ENCODE measurements at places on chromosomes 7 and 10.

GRCh38 chr7:88866265-88866863, 70.8 kb upstream of the TEX47 start:
- DNase-seq: no peak

DNA sequence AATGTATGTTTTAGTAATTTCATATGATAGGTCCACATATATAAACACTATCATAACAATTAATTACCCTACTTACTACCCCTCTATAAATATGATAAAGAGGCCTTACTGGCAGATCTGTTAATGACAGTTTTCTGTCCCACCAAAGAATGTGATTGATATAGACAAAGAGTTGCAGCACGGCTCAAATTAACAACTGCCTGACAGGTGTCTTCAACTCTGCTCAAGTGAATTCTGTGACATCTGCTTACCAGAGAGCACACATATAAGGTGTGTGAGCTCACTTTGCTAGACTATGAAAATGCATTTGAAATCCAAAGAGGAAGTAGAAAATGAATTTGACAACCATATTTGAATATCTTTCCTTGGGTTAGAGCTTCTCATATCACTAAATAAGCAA, 36.6 kb downstream of the CACNA2D1 start:
- DNase-seq: no peak

DNA sequence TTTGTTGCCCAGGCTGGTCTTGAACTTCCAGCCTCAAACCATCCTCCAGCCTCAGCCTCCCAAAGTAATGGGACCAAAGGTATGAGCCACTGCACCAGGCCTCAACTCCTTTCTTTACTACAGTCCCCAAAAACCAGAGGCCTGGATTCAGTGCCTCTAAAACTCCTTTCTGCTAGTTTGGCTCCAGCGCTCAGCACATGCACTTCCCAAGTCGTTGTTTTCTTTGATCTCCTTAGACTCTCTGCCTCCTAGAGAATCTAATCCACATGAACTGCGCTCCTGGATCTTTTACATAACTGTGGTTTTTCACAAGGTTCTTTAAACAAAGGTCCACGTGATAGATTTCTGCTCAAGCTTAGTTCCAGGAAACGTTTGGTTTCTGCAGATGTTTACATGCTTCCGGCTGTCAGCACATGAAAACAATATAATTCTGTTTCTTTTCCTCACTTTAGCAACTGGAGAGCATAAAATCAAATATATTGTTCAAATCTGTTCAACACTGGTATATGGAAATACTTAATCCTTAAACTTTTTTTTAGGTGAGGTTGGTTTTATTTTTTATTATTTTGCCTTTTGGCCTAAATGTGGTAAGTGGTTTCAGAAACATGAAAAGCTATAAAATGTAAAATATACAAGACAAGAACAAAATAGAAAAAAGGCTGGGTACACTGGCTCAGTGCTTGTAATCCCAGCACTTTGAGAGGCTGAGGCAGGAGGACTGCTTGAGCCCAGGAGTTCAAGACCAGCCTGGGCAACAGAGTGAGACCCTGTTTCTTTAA, 270.5 kb upstream of the MKLN1 start:
- DNase-seq: no peak

DNA sequence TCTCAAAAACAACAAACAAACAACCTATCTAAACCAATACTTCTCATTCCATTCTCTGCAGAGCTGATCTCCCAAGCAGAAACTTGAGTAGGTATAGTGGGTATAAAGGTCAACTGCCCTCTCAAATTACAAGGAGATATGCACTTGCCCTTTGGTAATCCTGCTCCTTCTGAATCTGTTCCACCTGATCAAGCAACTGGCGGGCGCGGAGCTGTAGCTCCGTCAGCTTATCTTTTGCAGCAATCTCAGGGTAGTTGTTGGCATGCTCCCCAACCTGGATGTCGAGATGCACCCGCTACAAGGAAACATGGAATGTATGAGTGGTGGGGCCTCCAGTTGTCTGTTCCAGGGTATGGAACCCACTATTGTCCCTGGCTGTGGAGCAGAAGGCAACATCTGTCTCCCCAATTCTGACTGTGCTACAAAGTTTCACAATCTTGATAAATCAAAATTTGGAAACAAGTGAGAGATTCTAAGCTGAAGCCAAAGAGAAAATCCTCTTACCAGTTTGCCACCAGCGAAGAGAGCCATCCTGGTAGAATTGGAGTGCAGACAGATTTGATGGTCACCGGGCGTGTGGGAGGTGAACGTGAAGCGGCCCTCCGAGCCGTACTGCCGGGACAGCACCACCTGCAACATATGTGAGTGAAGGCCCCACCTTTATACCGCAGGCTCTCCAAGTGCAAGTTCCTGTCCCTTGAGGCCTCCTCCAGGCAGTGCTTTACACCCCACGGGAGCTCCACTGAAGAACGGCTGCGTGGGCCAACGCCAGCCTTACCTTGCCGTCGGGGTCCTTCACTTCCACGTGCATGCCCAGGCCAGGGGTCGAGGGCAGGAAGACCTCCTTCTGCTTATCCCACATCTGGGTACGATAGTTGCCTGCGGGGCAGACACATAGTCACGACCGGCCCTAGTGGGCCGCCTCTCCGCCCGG, 819 bp downstream of the TMED4 start:
- peak; percentile 34 for DNase-seq

- DNase-seq: no peak
Measured at GRCh38 chr7:81743665-81744064, 26.2 kb downstream of the HGF start.

GRCh38 chr7:147858421-147858820, 732.1 kb upstream of the C7orf33 start:
- no peak for DNase-seq

- DNase-seq: no peak
Measured at GRCh38 chr7:44486001-44486400, 4.5 kb downstream of the NUDCD3 start.

GRCh38 chr7:5629941-5630340, 151.5 kb downstream of the RNF216 start:
- DNase-seq: peak; percentile 12

GRCh38 chr10:113802997-113803396, 50.9 kb downstream of the DCLRE1A start:
- DNase-seq: no peak

- no peak for DNase-seq
Measured at GRCh38 chr10:110486680-110487410, 10.9 kb upstream of the DUSP5 start.

DNA sequence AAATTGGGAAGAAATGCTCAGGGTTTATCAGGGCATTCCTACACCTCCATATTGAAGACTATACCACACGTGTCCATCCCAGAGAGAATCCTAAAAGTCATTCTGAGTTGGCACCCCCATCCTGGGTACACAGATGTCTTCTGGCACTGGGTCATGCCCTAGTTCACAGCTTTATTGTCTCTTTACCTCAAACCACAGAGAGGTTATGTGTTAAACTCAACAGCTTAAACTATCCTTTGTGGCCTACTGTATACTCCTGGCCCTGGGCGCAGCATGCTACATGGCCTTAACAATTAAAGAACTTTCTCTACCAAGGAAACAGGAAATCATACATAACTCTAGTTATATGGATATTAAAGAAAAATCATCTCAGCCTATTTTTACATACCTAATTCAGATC, 115.6 kb upstream of the SEM1 start:
- DNase-seq: no peak

- no peak for DNase-seq
Measured at GRCh38 chr7:110205899-110206298, 885.0 kb upstream of the LRRN3 start.

DNA sequence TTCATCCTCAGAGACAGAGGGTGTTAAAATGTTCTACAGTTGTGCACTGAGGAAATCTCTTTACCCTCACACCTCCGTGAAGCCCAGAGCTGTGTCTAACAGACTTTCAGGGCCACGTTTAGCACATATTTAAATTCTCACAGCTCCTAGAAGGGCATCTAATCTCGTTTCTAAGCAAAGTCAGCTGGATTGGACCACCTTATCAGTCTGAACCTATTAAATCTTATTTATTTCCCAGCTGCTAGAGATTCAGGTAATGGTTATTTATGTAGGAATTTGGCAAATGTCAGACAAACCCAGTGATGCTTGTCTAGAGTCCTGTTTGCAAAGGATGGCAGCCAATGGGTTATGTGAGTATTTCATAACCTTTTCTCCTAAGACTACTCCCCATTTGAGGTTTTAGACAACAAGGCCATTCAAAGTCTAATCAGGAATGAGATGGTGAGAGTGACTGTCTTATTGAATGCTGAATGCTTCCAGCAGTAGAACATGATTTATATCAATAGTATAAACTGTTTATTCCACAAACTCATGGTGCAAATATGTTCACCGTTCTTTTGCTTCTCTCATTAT, 54.8 kb upstream of the EXOC4 start:
- DNase-seq: no peak

GRCh38 chr10:34254596-34254995, 560.5 kb downstream of the PARD3 start:
- no peak for DNase-seq

GRCh38 chr7:155594961-155595366, 48.6 kb upstream of the CNPY1 start:
- DNase-seq: no peak

GRCh38 chr7:19964246-19964645, 190.8 kb upstream of the TMEM196 start:
- no peak for DNase-seq

DNA sequence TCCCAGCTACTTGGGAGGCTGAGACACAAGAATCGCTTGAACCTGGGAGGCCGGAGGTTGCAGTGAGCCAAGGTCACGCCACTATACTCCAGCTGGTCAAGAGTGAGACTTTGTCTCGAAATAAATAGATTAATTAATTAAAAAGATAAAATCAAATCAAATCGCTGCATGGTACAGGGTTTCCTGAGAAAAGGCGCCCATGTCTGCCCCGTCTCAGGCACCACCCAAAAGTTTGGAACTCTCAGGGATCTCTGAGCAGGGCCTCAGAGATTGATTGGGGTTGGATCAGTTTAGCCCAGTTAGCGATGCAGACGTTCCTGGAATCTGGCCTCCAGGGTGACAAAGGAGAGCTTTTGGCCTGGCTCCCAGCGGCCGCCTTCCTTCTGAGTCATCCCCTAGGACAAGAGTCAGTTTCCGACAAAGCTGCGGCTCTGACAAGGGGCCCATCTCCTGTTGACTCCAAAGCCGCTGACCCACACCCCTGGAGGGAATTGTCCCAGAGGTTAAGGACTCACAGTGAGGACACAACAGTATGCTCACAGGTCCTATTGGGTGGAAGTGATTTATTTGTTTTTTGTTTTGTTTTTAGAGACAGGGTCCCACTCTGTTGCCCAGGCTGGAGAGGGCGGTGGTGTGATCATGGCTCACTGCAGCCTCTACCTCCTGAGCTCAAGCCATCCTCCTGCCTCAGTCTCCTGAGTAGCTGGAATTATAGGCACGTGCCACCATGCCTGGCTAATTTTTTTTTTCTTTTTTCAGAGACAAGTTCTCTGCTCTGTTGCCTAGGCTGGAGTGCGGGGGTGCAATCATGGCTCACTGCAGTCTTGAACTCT, 6.8 kb downstream of the ORAI2 start:
- no peak for DNase-seq

DNA sequence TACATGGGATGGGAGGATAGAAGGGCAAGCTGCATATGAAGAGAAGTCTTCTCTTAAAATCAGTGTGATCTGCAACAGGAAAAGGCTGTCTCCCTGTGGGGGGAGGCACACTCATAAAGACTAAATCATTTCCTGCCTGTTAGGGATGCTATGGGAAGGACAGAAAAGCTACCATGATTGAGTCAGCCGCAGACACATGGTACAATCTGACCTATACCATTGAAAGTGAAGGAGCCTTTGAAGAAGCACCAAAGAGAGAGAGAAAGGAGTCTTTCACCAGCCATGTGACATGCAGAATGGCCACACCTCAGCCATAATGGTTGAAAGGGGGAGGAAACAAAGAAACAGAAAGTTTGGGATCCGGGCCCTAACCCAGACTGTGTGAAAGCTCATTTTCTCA, 29.1 kb downstream of the NUDCD3 start:
- DNase-seq: no peak

DNA sequence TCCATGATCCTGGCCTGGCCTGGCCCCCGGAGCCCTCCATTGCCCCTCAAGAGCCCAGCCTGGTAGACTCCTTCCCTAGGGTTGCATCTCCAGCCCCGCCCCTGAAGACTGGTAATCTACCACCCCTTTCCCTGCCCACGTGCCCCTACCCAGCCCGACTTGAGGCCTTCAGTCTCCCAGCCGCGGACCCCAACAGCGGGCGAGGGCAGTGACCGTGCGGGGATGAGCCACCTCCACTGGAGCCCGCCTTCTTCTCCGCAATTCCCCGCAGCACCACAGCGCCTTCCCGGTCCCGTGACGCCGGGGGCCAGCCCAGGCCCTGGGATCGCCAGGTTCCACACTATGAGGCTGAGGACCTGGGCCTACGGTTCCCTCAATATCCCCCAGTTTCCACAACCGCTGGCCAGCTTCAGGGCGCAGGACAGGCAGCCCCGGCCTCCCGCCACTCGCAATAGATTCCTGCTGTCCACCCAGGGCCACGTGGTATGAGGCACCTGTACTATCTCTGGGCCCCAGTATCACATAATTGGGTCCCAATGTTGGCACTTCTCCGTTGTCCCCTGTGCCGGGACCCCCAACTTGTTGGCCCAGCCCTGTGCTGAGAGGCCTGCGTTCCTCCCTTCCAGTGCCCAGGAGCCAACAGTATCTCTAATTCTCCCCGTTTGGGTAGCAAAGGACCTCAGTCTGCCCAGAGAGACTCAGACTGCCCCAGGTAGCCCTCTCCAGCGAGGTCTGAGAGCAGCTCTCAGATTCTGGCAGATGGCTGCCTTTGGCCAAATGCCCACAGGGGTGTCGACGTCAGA, 1.1 kb upstream of the GPRIN2 start:
- no peak for DNase-seq

DNA sequence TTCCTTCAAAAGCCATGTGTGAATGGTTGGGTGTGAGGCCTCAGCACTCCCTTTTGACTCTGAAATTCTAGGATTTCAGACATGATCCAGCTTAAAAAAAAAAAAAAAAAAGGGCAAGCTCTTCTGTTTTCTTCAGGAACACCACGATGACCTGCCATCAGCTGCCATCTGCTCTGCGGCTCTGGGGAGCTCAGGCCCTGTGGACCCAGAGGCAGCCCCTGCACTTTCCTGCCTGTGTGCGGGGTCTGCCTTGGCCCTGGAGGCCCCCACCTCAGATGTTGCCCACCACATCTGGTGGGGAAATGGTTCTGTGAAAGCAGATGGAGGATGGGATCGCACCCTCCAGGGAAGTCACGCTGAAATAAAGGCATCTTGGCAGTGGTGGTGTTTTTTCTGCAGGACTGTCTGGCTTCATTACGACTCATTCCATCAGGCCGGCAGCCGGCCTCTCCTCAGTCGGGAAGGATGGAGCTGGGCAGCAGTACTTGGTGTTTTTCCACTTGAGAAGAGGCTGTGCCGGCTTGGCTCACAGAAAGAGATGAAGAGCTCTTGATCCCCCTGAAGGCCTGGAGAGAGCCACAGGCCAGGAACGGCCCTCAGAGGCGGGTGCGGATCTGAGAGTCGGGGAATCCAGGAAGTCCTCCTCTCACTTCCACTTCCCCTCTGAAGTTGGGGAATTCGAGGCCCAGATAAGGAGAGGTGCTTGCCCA, 66.1 kb upstream of the AQP1 start:
- no peak for DNase-seq

GRCh38 chr7:134029743-134030142, 97.4 kb upstream of the LRGUK start:
- DNase-seq: no peak

GRCh38 chr10:58143944-58144343, 123.8 kb downstream of the IPMK start:
- no peak for DNase-seq

GRCh38 chr10:71040343-71040742, 152.0 kb upstream of the PCBD1 start:
- DNase-seq: no peak

- no peak for DNase-seq
Measured at GRCh38 chr10:99339077-99339476, 9.9 kb downstream of the CNNM1 start.

- DNase-seq: no peak
Measured at GRCh38 chr10:26914898-26915297, 54.1 kb upstream of the ABI1 start.

Measured in T-helper 9 cell (primary cell).